ENCODE measurements at places on chromosomes 5 and 9. TPM values are rescaled to one million over a fixed set of nuclear protein-coding genes. Genes with fewer than 3 reads are reported as not detected.
A peak's percentile ranks its signal among the peaks of the same experiment; 100 is the strongest.

The PDE6A gene
- 0.09 TPM for total RNA-seq

GRCh38 chr9:78865737-78866136 lies 568.8 kb downstream of the PSAT1 start:
- no peak for DNase-seq

- DNase-seq: peak; percentile 88
These were observed 32.0 kb upstream of the TTLL11 start for GRCh38 chr9:122125158-122125508.

DNA sequence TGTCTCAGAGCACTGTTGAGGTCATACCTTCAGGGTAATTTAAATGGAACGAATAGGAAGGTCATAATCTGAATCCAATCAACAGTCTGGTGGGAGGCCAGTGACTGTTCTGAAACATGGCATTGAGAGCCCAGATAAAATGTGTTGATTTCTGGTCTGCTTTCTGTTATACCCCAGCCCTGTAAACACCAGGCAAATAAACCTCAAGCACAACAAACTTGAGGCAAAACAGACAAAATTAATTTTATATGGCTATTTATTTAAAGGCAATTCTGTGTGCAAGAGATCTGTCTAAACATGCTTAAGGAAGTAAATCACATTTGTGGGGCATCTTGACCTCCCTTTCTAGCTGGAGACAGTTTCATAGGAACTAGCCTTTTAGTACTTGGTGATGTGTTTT lies 140.9 kb upstream of the SPEF2 start:
- DNase-seq: no peak

GRCh38 chr5:94345257-94345656 lies 273.1 kb downstream of the KIAA0825 start:
- DNase-seq: no peak

GRCh38 chr5:37975531-37975930 lies 135.7 kb upstream of the GDNF start:
- no peak for DNase-seq

Data from upper lobe of right lung (tissue), 1 donor.